ENCODE measurements at places on chromosomes 6 and 20.

DNA sequence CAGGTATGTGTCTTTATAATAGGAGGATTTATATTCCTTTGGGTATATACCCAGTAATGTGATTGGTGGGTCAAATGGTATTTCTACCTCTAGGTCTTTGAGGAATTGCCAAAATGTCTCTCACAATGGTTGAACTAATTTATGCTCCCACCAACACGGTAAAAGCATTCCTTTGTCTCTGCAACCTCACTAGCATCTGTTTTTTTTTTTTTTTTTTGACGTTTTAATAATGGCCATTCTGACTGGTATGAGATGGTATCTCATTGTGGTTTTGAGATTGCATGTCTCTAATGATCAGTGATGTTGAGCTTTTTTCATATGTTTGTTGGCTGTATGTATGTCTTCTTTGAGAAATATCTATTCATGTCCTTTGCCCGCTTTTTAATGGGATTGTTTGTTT lies 144.9 kb upstream of the RGS17 start:
- no peak for DNase-seq

DNA sequence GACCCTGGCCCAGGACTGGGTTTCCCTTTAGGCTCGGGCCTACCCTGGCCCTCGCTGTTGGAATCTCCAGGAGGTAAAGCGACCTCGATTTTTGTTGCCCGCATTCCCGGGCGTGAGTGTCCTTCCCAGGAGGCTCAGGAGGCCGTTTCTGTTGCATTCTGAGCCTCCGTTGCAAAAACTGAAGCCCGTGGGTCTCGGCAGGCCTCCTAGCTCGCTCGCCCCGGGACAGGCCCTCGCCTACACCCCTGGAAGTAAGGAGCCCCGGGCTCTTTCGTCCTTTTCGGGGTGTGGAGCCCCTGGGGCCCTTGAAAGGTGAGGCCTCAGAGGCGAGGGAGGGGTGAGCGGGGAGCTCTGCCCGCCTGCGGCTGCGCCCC lies 2.3 kb downstream of the NR2E1 start:
- no peak for DNase-seq

DNA sequence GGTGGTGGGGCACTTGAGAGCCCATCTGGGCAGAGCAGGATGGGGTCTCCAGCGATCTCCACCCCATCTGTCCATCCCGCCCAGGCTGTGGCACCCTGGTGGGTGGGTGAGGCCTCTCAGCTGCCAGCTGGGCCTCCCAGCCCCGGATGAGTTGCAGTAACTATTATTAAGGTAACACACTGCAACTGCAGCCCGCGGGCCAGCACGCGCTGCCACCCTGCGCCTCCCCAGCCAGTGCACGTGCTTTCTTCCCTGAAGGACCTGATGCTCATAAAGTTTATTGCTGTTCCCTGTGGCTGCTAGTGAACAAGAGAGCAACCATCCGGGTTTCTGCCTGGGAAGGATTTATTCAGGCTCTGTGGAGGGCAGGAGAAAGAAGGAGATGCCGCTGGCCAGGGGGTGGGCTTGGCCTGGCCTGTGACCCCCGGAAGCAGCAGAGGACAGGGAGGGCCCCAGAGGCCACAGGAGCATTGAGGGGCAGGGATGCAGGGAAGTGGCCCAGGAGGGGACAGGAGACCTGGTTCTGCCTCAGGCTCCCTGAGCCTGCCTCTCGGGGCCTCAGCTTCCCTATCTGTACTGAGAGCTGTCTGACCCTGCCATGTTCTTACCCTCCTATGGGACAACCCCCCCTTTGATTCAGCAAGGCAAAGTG lies 1.7 kb downstream of the IP6K3 start:
- no peak for DNase-seq

GRCh38 chr6:27816906-27817305 lies 95.3 kb downstream of the OR2B2 start:
- no peak for DNase-seq

DNA sequence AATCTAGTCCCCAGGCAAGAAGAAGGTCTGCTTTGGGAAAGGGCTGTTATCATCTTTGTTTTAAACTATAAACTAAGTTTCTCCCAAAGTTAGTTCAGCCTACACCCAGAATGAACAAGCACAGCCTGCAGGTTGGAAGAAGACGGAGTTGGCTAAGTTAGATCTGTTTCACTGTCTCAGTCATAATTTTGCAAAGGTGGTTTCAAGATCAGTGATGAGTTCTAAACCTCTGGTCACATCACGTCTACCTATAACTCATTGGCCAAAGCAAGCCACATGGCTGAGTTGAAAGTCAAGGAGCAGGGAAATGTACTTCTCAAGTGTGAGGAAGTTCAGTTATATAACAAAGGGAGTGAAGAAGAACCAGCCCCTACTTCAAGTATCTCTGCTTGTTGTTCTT lies 50.5 kb upstream of the ECI2 start:
- DNase-seq = no peak

- no peak for DNase-seq
Measured at GRCh38 chr6:5659467-5659866, 347.3 kb downstream of the NRN1 start.

- DNase-seq = peak; percentile 83
Measured at GRCh38 chr6:99613409-99613704, 6.7 kb downstream of the PRDM13 start.

GRCh38 chr20:25009218-25010145 lies 16.9 kb upstream of the APMAP start:
- no peak for DNase-seq

GRCh38 chr20:3721912-3722311 lies 9.5 kb upstream of the SIGLEC1 start:
- DNase-seq = no peak

- peak; percentile 60 for DNase-seq
Measured at GRCh38 chr20:1005452-1006027, 3.4 kb upstream of the RSPO4 start.

DNA sequence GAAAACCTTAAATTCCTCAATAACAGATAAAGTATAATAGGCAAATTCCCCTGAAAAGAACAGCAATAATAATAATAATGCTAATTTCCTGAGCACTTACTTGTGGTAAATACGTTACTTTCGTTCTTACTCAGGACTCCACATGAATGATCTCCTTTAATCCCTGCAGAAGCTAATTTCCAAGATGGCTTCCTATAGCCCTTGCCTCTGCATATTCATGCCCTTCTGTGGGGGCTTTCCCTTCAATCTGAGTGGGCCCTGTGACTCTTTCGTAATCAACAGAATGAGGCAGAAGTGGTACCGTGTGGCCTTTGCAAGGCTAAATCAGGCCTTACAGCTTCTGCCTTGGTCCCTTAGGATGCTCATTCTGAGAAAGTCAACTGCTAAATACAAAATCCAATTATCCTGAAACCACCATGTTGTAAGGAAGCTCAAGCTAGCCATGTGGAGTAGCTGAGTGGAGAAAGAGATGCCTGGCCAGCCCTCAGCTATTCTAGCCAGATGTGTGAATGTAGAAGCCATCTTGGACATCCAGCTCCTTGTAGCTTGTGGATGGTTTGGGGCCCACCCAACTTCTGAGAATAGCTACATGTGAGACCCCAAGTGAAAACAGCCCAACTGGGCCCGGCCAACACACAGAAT lies 50.5 kb downstream of the MCUR1 start:
- DNase-seq = peak; percentile 77

- no peak for DNase-seq
Measured at GRCh38 chr6:69820018-69820417, 23.2 kb upstream of the LMBRD1 start.

DNA sequence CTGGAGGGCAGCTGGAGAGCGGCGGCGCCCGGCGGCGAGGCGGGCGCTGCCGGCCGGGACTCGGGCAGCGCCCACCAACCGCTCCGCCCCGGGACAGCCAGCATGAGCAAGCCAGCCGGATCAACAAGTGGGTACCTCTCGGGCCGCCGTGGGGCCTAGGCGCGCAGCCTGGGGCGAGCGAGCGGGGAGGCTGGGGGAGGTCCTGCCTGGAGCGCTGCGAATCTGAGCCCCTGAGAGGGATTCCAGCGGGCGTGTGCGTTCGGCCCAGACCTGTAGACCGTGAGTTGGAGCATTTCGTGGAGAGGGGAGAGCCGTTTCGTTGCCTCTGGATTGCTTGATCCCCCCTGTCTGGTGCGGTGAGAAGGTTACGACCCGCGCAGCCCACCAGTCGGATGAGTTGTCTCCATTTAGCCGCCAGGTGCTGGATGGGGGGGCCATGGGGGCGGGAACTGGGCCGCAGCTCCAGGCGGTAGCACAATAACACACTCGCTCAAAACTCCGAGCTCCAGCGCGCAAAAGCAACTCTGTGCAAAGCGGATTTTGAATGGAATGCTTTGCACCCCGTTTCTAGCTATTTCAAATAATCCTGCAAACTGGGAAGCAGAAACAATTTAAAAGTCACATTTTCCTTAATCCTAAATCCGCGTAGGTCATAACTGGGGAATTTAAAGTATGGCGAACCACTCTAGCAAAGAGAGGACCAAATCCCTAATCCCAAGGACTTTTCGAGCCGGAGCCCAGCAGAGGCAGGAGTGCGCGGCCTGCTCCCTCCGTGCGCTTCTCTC lies 1.0 kb downstream of the NR2E1 start:
- DNase-seq = no peak

DNA sequence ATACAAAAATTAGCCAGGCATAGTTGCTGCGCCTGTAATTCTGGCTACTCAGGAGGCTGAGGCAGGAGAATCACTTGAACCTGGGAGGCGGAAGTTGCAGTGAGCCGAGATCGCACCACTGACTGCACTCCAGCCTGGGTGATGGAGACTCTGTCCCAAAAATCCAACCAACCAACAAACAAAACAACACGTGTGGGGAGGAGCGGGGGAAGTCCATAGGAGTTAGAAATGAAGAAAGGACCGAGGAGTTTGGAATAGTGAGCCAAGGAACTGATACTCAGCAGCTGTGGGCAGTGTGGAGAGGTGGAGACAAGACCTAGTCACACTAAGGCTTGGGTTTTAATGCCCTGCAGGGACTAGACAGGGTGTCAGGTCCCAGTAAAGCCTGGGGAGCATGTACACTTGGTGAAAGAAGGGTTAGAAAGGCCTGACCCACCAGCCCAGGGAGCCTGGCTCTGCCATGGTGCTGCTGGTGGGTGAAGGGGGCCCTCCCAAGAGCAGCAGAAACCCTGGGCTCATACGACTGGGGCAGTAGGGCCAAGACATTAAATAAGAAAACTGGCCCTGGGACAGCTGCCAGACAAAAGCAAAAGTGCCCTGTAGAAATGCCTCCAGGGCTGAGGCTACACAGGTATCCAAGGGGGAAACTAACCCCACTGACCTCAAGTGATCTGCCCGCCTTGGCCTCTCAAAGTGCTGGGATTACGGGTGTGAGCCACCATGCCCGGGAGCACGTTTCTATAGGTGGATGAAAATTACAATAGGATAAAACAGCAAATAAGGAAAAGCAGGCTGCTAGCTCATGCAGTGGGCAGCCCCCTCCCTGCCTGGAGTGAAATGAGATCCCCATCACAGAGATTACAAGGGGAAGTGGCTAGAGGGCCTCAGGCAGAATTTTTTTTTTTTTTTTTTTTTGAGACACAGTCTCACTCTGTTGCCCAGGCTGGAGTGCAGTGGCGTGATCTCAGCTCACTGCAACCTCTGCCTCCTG lies 58.0 kb downstream of the MYH7B start:
- no peak for DNase-seq

DNA sequence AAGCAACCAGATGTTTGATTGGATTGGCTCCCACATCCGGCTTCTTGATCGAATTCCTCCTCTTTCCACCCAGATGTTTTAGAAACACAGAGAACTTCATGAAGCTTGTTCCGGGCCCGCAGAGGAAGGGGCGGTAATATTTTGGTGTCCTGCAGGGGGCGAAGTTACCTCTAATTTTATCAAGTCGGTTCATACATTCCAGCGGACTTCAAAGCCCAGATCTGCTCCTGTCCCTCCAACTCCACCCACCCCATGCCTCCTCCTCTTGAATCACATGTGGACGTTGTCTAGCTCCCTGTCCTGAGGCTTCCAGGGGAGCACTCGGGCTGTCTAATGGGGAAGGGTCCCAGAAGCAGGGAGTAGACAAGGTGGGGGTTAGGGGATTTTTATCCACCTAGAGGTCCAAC lies 2.9 kb upstream of the BMP6 start:
- peak; percentile 83 for DNase-seq

GRCh38 chr6:110095101-110095500 lies 84.4 kb downstream of the WASF1 start:
- no peak for DNase-seq
